ENCODE measurements at places on chromosomes 16 and 17. TPM values are rescaled to one million over a fixed set of nuclear protein-coding genes. Genes with fewer than 3 reads are reported as not detected.

The KRT15 gene
- total RNA-seq, result 70.4 TPM

DNA sequence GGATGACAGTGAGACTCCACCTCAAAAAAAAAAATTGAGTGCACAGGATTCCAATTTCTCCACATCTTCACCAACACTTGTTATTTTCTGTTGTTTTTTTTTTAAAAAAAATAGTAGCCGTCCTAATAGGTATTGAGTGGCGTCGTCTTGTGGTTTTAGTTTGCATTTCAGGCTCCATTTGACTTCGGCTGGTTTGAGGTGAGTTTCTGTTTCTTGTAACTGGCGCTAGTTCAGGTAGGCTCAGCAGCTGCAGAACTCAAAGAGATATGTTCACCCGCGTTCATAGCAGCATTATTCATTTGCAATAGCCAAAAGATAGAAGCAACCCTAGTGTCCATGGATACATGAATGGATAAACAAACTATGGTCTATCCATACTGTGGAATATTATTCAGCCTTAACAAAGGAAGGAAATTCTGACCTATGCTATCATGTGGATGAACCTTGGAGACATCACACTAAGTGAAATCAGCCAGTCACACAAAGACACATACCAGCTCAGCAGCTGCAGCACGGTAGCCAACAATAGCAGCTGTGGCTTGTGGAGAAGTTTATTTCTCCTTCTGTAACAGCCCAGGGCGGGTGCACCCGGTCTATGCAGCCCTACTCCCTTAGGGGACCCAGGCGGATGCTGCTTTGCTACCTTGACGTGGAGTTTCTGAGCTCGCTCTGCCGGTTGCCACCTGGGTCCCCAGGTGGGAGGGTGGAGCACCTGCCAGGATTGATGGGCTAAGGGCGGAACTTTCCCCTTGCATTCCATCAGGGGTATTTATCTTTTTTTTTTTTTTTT lies 44.9 kb downstream of the TMEM235 start:
- H3K4me1 ChIP-seq, result peaks cover 8% of the 10 kb centered on the region

DNA sequence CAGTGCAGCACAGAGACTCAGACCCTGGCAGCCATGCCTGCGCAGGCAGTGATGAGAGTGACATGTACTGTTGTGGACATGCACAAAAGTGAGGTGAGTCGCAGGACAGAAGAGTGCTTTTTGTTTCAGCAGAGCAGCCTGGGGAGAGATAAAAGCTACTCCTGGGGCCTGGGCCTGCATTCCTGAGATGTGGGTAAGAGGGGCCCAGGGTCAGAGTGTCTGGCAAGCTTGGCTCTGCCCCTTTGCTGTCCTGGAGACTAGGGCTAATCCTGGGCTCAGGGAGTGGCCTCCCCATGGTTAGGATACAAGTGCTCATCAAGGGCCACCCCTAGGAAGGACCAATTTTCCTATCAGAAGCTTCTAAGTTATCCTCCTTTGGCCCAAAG lies 4.8 kb upstream of the ERBB2 start:
- H3K36me3 ChIP-seq, result no peaks in the 10 kb centered on the region
- DNase-seq, result no peak
- H3K27ac ChIP-seq, result no peak overlapping the region
- peaks cover 6% of the 10 kb centered on the region for H3K4me1 ChIP-seq

- H3K36me3 ChIP-seq, result peaks cover 29% of the 10 kb centered on the region
- peak overlapping the region; percentile 86 for H3K4me3 ChIP-seq
- H3K27ac ChIP-seq, result peak overlapping the region; percentile 85
These were observed 1.6 kb downstream of the UBE2Z start for GRCh38 chr17:48909783-48910182.

- peak overlapping the region; percentile 89 for H3K27ac ChIP-seq
- peaks cover 32% of the 10 kb centered on the region for H3K4me1 ChIP-seq
- no peaks in the 10 kb centered on the region for H3K36me3 ChIP-seq
- no peaks in the 10 kb centered on the region for H3K27me3 ChIP-seq
- peak overlapping the region; percentile 98 for H3K4me3 ChIP-seq
These were observed 429 bp upstream of the NR1D1 start for GRCh38 chr17:40100669-40101366.

GRCh38 chr17:42055496-42055895 lies 5.1 kb upstream of the C17orf113 start:
- H3K27me3 ChIP-seq, result no peaks in the 10 kb centered on the region
- H3K4me3 ChIP-seq, result no peak overlapping the region
- H3K4me1 ChIP-seq, result no peaks in the 10 kb centered on the region
- DNase-seq, result no peak
